ENCODE measurements at places on chromosomes 12 and 14.
A peak's percentile ranks its signal among the peaks of the same experiment; 100 is the strongest.

DNA sequence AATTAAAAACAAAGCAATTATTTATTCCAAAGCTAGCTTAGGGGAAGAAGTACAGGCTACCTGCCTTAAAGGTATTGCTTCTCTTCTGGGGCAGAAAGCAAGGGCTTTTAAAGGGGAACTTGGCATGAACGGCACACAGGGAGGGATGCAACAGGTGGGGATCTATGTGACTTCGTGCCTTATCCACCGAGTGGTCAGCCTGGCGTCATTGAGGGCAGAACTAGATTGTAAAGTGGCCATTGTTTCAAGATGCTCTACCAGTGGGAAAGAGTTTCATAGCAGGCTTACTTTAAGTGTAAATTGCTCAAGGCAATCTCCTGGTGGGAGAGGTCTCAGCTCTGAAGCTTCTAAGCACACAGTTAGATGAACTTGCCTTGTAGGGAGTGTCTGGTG lies 360.4 kb downstream of the ATP23 start:
- DNase-seq: no peak

DNA sequence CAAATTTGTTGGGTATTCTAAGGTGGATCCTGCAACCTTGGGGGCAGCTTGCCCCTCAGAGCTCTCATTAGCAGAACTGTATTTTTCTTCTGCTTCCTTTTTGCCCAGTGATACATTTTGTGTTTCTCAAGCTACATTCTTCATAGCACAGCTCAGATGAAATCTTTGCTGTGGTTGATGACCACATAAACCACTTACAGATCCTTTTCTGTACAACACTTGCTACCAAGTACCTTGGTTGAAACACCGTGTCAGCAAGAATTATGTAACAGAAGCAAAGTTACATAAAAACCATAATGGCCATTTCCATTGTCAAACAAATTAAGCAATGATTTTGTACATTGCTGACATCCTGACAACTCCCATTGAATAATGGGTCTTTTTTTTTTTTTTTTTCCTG lies 9.7 kb upstream of the PLBD1 start:
- DNase-seq: no peak

- DNase-seq: no peak
Measured at GRCh38 chr12:101570047-101570446, 24.7 kb upstream of the MYBPC1 start.

DNA sequence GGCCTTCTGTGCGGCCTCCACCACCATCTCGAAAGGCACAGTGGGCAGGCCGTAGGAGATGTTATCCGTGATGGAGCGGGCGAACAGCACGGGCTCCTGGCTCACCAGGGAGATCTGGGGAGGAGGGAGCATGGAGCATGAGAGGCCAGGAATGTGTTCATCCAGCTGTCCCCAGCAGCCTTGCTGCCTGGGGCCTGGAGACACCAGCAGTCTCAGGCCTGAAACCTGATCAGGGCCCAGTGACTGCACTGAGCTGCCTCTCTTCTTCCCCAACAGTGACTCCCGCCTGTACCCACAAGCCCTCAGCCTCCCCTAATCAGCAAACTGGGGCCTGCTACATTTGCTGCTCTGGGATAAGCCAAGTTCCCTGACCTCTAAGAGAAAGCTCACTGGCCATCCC lies 30.9 kb downstream of the ABCB9 start:
- DNase-seq: no peak

GRCh38 chr12:131550121-131550520 lies 160.8 kb upstream of the SFSWAP start:
- DNase-seq: no peak

DNA sequence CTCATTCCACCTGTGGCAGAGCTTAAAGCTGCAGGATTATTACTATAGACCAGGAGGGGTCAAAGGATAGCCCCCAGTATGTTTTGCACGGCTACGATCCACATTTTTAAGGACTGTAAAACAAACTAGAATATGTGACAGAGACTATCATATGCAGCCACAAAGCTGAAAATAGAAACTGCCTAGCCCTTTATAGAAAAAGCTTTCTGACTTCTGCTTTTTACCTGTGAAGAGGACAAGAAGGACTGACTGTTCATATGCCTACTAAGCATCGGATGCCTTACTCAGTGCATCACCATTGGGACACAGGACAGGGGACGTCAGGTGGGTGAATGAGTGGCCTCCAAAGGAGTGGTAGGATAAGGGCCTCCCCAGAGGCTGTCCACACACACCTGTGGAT lies 29.8 kb downstream of the SPTB start:
- no peak for DNase-seq

DNA sequence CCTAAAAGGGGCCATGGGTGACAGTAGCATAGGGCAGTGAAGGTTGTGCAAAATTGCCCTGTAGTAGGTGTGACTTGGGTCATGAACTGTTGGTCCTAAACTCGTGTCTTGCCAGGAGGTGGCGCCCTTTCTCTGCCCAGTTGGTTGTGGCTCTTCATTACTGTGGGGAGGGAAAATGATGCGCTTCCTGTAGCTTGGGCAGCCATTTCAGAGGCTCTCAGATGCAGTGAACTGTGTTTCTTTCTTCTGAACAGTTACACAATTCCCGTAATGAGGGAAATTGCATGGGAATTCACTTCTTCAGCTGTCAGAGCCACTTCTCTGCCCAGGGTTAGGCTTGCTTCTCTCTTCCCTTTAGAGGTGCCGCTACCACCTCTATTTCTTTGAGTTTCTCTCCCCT lies 148.1 kb upstream of the NRXN3 start:
- no peak for DNase-seq

DNA sequence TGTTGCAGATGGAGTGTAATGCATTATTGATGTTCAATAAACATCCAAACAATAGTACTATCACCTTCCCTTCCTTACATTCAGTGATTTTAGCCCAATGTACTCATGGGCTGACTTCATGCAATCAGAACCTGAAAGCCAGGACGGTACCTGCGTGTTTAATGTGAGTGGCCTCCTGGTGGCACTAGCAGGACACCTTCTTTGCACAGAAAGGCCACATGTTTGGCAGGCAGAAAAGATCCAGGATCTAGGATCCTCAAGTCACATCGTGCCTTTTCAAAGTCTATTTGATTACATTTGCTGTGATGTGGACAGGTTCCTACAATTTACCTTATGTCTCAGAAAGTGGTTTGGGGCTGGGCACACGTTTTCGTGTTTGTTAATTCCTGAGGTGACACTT lies 82.9 kb downstream of the NEDD1 start:
- DNase-seq: no peak

- DNase-seq: no peak
Measured at GRCh38 chr12:203462-204260, 10.3 kb downstream of the SLC6A12 start.

DNA sequence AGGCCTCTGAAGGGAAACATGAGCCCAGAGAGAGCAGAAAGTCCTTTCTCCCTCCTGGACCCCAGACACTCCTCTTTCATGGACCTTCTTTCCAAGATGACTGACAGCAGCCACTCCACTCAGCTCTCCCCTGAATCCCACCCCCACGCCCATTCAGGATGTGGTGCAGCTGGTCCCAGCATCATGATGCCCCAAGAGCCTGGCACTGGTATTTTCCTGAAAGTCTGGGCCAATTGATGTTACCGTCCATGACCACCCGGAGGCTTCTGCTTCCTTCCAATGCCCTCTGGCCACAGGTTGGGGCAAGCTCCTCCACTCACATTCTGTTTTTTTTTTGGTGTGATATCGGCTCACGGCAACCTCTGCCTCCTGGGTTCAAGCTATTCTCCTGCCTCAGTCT lies 112.6 kb downstream of the CALM1 start:
- no peak for DNase-seq

DNA sequence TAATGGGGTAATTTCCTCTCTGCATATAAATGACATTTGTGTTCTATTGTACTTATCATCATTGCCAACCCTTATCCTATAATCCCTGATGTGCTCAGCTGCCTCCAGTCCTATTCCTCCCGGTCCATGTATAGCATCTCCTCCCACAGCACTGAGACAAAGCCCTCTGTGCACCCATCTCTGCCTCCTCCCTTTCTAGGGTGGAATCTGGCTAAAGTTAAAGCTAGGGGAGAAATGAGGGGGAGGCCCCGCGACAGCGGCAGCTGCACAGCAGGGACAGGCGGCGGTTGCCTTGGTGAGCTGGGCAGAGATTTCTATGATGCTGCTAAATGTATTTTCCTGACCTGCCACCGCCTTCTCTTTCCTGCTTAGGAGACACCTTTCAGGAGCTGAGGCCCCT lies 12.8 kb upstream of the ZDHHC22 start:
- no peak for DNase-seq

GRCh38 chr12:51889216-51890132 lies 1.6 kb downstream of the ANKRD33 start:
- DNase-seq: no peak

- DNase-seq: no peak
Measured at GRCh38 chr12:92133171-92133570, 12.5 kb downstream of the BTG1 start.

- no peak for DNase-seq
Measured at GRCh38 chr14:75230140-75230792, 48.4 kb upstream of the FOS start.

- DNase-seq: peak; percentile 33
Measured at GRCh38 chr12:6852651-6853354, 853 bp downstream of the USP5 start.

- no peak for DNase-seq
Measured at GRCh38 chr14:93830753-93831461, 42.6 kb upstream of the PRIMA1 start.

DNA sequence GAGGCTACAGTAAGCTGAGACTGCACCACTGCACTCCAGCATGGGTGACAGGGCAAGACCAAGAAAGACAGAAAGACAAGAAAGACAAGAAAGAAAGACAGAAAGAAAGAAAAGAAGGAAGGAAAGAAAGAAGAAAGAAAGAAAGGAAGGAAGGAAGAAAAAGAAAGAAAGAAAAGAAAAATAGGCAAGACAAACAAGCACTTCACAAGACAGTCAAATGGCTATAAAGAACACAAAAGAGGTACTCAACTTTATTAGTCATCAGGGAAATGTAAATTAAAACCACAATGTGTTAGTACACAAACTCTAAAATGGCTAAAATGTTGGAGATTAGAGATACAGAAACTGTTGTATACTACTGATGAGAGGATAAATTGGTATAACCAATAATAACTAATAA lies 6.6 kb downstream of the ATXN3 start:
- DNase-seq: no peak

- DNase-seq: no peak
Measured at GRCh38 chr12:72546106-72546505, 273.9 kb downstream of the TRHDE start.

- DNase-seq: no peak
Measured at GRCh38 chr12:47766502-47767215, 6.4 kb upstream of the SLC48A1 start.

- no peak for DNase-seq
Measured at GRCh38 chr14:93481758-93482157, 51.0 kb downstream of the UNC79 start.

DNA sequence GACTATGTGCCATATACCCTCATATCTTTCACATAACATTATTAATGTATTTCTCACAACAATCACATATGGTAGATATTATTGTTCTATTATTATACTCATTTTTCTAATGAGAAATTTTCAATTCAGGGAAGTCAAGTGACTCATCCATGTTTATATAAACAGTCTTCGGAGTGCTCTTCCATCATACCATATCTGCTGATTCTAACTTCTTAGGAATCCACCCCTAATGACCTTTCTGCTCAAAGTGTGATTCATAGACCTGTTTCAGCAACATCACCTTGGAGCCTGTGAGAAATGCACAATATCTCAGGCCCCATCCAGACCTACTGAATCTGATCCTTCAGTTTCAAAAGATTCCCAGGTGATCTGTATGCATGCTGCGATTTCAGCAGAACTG lies 39.8 kb upstream of the OVCH1 start:
- no peak for DNase-seq

GRCh38 chr12:50918584-50919316 lies 33.6 kb upstream of the HIGD1C start:
- no peak for DNase-seq

- DNase-seq: no peak
Measured at GRCh38 chr12:19744705-19745218, 305.5 kb downstream of the AEBP2 start.

DNA sequence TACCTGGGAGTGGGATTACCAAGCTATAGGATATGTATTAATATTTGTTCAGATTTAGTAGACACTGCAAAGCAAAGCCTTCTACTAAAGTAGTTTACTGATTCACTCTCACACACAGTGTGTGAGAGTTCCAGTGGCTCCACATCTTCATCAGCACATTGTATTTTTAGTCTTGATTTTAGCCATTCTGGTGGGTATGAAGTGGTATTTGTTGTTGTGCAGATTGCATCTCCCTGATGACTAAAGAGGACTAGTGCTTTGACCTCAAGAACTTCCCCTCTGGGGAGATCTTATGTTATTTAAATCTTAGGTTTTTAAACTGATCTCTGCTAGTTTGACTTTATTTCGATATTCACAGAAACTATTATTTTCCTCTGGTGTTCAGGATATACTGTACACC lies 479.7 kb upstream of the RGS6 start:
- DNase-seq: no peak

- DNase-seq: no peak
Measured at GRCh38 chr14:94123868-94124267, 5.5 kb downstream of the IFI27L2 start.

- no peak for DNase-seq
Measured at GRCh38 chr14:29671034-29671433, 256.6 kb downstream of the PRKD1 start.

- no peak for DNase-seq
Measured at GRCh38 chr14:91284146-91284790, 39.8 kb upstream of the GPR68 start.

- no peak for DNase-seq
Measured at GRCh38 chr14:22890416-22890815, 7.4 kb downstream of the REM2 start.

DNA sequence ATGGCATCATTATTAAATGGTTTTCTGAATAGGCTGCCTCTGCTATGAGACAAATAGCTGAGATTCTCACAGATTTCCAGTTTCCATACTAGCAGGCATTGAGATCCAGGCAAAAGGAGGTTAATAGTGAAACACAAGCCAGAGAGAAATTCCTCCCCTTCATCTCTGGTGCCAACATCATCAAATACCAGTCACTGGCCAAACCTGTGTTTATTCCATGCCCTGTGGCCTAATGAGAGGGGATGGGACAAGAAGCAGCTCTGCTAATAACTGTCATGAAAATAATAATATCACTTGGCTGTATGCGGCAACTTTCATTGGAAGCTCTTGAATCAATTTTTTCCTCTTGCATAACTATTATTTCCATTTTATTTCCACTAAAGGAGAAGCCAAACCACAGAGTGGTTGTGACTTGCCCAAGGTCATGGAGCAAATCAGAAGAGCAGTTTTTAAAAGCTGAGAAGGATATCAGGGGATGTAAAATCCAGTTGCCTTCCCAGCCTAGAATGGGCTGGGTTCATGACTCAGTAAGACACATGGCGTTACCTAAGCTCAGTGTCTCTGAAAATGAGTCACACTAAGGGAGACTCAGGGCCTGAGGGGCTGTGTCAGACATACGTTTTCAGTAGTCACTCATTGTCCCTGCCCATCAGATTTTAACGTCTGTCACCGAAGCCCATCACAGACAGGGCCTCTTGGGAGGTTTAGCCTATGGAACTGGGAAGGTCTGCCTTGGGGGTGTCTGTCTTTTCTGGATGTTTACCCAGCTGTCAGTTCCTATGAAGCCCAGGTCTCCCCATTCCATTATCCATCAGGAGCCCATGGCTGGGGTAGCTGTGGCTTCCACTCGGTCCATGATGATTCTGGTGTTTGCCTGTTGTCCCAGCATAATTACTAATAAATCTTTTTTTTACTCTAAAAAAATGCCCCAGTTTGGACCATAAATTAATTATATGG lies 208.8 kb upstream of the EEA1 start:
- DNase-seq: no peak

All from activated naive CD4-positive, alpha-beta T cell (primary cell).